Epithelial cell of proximal tubule (primary cell): ENCODE measurements at places on chromosomes 16 and 17. TPM values are rescaled to one million over a fixed set of nuclear protein-coding genes. Genes with fewer than 3 reads are reported as not detected.

Gene TBC1D26
- total RNA-seq = under 0.01 TPM in 1 of 2 replicates, not detected in the other

Gene TP53TG3C
- total RNA-seq = not detected in 2 replicates

Gene CACNG4
- total RNA-seq = 0.14 and 0.29 TPM in 2 replicates

Gene SKAP1
- 1.5 and 11.4 TPM in 2 replicates for total RNA-seq

Gene TM4SF5
- total RNA-seq = not detected in 2 replicates

Gene HBQ1
- total RNA-seq = 1.5 and 12.1 TPM in 2 replicates

Gene CLEC16A
- 11.3 and 15.6 TPM in 2 replicates for total RNA-seq

Gene ZNF830
- total RNA-seq = 10.3 and 17.7 TPM in 2 replicates

Gene KRTAP4-3
- not detected in 2 replicates for total RNA-seq

Gene ASIC2
- total RNA-seq = 0.23 and 0.51 TPM in 2 replicates

Gene SULT1A4
- total RNA-seq = 2.2 and 2.9 TPM in 2 replicates

Gene SOX8
- not detected in 2 replicates for total RNA-seq

Gene BAHCC1
- 4.8 and 6.2 TPM in 2 replicates for total RNA-seq

Gene ESRP2
- 25.5 and 26.7 TPM in 2 replicates for total RNA-seq

Gene SDR42E2
- 0.12 TPM in 1 of 2 replicates, not detected in the other for total RNA-seq

Gene CCL16
- not detected in 2 replicates for total RNA-seq

Gene GRN
- 195 and 567 TPM in 2 replicates for total RNA-seq

Gene PRSS33
- total RNA-seq = not detected in 2 replicates

Gene CEMP1
- total RNA-seq = not detected in 2 replicates

Gene NHERF1
- total RNA-seq = 45.1 and 64.6 TPM in 2 replicates

Gene XAF1
- 0.06 TPM in 1 of 2 replicates, not detected in the other for total RNA-seq

Gene NEUROD2
- total RNA-seq = not detected in 2 replicates

Gene CDRT15
- not detected in 2 replicates for total RNA-seq

Gene GNG13
- total RNA-seq = not detected in 2 replicates

Gene MAP2K6
- total RNA-seq = 0.72 and 1.8 TPM in 2 replicates

Gene CCDC43
- total RNA-seq = 26.3 and 37.4 TPM in 2 replicates
